ENCODE measurements at places on chromosomes 2 and 18. TPM values are rescaled to one million over a fixed set of nuclear protein-coding genes. Genes with fewer than 3 reads are reported as not detected.

DNA sequence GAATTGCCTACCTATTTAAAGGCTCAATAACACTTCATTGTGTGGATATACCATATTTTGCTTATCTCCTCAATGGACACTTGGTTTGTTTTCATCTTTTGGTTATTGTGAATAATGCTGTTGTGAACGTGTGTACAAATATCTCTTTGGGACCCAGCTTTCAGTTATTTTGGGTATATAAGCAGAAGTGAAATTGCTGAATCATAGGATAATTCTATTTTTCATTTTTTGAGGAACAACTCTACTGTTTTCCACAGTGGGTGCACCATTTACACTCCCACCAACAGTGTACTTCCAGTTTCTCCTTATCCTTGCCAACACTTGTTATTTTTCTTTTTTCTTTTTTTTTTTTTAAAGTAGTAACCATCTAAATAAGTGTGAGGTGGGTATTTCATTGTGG, 29.0 kb downstream of the PTPN4 start:
- DNase-seq = no peak

The CPLX4 gene
- total RNA-seq = not detected

The PSTPIP2 gene
- total RNA-seq = 16.1 TPM

The KIF3C gene
- 12.4 TPM for total RNA-seq

- peak; percentile 80 for DNase-seq
These were observed 848 bp downstream of the TMSB10 start for GRCh38 chr2:84906108-84906899.

The MAP2 gene
- total RNA-seq = 0.16 TPM

- DNase-seq = no peak
These were observed 28.0 kb upstream of the PSME4 start for GRCh38 chr2:53998834-53999233.

The ADI1 gene
- total RNA-seq = 15.0 TPM

GRCh38 chr2:17713291-17713690, 40.3 kb downstream of the SMC6 start:
- DNase-seq = no peak

The LIMS4 gene
- total RNA-seq = 0.85 TPM

DNA sequence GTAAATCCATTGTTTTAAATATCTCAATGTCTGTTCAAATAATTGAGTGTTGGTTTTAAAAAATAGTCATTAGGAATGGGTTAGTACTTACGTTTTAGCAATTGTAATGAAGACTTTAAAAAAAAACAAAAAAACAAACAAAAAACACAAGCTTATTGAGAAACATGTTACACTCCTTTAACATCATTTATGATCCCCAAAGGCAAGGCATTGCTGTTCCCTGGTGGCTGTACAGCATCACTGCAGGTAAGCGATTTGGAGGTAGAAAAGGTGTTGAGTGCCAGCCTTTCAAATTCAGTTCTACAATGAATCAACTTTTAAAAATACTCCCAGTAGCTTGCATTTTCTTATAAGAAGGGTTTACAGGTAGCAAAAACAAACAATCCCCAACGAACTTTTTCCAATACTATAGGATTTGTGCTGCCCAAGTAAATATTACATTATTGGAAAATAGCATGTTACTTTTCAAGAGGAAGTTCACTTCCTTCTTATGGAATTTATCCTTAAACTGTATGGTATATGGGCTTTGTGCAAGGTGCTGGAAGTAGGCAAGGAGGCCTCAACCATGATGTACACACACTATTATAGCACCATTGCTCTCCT, 27.5 kb downstream of the CNRIP1 start:
- no peak for DNase-seq

The LDLRAD4 gene
- total RNA-seq = 33.9 TPM

The LDAH gene
- total RNA-seq = 21.3 TPM

GRCh38 chr2:2493496-2493895, 162.4 kb upstream of the MYT1L start:
- DNase-seq = no peak

The ASXL3 gene
- total RNA-seq = not detected

DNA sequence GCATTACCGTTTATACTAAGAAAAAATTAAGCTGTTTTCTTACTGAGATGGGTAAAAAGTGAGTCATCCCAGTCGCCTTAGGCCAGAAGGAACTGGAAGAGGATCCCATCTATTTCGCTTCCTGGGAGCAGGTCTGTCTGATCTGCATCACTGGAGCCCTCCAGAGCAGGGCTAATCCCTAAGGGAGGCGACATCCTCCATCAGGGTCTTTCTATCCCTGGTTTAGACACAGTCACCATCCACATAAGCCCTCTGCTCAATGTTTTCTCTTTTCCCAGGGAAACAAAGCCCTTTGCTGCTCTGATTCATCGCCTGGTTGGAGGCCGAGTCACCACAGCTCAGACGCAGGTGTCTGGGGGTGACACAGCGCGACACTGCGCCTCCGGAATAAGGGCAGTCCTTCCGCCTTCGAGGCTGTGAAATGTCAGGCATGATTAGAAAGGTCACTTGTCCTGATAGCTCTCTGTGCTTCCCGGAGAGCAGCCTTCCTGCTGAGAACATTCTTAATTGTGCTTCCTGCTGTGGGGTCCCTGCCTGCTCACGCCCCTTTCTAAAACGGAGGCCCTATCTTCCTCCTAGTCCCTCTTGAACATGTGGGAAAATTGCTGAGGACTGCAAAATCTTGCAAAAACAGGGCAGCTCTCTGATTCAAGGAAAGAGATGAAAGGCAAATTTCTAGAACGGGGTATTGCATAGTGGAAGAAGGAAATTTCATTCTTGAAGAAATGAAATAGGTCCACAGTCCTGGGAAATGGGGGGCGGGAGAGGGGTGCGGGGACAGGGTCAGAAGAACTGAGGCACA, 56.3 kb downstream of the MARCHF4 start:
- no peak for DNase-seq

DNA sequence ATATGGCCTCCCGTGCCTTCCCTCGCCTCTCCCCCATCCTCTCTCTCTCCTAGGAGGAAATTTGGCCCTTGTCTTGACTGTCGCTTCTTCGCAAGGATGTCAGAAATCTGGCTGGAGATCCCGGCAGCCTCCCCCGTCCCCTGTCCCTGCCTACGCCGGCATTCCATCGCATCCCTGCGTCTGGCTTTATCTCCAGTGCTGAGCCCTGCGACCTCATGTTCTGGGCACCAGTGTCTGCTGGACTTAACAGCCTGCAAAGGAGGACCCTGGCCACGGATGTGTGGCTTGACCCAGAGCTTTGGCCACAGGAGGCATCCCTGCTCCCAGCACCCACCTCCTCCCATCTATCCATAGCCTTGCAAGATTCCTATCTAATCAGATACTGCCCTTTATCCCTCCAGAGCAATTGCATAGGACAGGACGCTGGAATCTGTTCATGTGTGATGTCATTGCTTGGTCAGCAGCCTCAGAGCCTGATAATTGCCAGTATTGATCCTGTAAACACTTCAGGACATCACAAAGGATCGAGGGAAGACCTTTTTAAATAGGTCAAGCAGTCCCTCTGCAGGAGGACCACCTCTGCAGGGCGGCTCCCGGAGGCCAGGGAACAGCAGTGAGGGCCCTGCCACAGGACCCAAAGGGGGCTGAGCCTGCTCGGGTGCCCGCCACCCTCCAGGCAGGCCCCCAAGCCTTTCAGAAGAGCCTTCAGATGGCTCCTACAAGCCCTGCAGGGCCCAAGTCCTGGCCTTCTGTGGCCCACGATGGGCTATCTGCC, 168.2 kb downstream of the TWIST2 start:
- no peak for DNase-seq

- no peak for DNase-seq
These were observed 282 bp upstream of the PUS10 start for GRCh38 chr2:61018318-61018755.

GRCh38 chr2:60159519-60159918, 393.9 kb downstream of the BCL11A start:
- no peak for DNase-seq

DNA sequence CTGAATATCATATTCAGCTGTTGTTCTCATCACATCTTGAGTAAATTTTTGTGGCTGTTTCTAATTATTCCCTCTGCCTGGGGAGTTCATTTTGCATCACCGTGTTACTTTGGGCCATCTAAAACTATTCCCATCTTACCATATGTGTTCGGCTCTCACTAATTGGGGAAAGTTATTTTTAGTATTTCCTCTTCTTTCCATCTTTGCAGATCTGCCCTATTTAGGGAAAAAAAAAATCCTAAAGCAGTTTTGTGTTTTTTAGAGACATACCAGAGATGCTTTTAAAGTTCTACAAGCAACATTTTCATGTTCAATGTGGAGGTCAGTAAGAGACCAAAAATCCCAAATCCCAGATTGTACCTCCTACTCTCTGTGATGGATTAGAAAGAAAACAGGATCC, 111.3 kb upstream of the NDUFV2 start:
- DNase-seq = no peak

DNA sequence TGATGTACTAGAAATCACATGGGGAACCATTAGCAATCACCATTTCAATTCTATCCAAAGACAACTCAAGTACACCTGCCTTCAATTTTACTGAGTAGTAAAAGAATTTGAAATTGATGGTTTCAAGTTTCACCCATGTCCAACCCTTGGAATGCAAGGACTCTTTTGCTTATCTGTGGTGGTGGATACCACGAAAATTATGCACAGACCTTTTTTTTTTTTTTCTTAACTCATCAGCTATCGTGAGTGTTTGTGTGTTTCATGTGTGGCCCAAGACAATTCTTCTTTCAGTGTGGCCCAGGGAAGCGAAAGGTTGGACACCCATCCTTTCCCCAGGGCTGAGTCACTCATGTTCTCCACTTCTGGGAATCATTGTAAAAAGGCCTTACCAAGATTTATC, 23.1 kb downstream of the ID2 start:
- DNase-seq = no peak

The SLC4A5 gene
- total RNA-seq = 2.6 TPM

The FSHR gene
- total RNA-seq = not detected

- DNase-seq = no peak
These were observed 722 bp upstream of the C2orf15 start for GRCh38 chr2:99140860-99141109.

The CNTNAP5 gene
- total RNA-seq = not detected

The MAL gene
- total RNA-seq = 178 TPM

The HOXD9 gene
- total RNA-seq = not detected

DNA sequence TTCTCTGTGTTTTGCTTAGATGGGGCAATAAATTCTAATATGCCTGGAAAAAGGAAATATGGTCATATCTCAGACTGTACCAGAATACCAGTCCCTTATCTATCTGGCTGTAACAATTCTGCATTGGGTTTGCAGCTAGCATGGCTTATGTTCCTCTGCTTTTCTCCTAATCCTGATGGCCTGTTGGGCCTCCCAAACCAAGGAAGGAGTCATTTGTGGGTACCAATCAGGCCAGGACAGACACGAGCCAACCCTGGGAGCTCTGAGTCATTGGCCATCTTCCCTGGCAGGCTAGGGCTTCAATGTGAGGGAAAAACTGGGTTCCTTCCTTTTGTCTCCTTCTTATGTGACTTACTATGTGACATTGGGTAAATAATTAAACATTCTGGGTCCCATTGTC, 12.0 kb downstream of the SMARCAL1 start:
- no peak for DNase-seq

DNA sequence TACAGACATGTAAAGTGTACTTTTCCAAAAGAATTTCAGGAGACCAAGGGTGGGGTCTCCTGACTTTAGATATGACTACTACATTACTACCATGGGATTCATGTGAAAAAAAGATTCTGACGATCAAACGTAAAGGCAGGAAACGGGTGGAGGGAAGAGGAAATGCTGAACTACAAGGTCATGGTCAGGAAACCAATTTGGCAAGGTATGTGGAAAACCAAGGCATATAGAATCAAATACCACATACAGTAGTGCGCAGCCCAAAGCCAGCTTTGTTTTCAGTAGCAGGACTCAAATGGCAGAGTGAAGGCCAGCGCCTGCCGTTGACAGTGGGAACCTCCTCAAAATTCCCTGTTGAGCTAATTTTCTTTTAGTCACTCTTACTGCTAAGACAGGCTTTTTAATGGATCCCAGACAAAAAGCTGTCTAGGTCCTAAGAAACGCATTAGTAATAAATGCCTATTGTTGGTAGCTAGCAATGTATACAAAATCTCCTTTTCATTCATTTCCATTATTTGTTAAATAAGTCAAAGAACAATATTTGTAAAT, 57.6 kb upstream of the SERTAD2 start:
- no peak for DNase-seq

GRCh38 chr2:147610496-147611040, 234.3 kb upstream of the ACVR2A start:
- no peak for DNase-seq

DNA sequence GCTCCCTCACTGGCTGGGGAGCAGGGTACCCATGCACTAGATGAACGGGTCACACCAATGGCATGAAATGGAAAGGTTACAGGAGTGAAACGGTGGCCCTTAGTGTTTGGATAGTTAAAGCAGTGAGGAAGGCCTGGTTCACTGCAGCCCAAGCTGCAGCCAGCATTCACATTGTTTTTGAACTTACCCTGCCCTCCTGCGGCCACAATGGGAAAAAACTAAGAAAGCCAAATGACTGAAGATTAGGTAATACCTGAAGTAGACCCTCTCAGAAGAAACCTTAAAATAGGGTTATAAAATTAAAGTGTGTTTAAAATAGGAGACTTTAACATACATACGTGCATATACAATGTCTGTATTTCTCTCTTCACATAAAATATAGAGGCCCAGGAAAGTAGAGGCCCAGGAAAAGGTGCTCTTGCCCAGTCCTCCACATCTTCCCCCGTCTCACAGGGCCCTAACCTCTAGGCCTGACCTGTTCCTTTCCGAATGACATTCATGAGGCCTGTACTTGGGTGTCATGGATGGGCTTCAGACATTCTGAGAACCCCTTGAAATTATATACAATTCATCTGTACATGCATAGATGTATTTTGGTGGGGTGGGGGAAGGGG, 33.3 kb downstream of the DOK1 start:
- DNase-seq = peak; percentile 79

GRCh38 chr2:64652231-64653108, 1.2 kb downstream of the SERTAD2 start:
- peak; percentile 62 for DNase-seq

The CGREF1 gene
- 1.1 TPM for total RNA-seq

The SCN9A gene
- not detected for total RNA-seq

The NIFK gene
- 102 TPM for total RNA-seq
